ENCODE measurements at places on chromosomes 7 and 10.

- no peak for DNase-seq
Observed at GRCh38 chr7:104039363-104039762, 49.9 kb upstream of the RELN start.

DNA sequence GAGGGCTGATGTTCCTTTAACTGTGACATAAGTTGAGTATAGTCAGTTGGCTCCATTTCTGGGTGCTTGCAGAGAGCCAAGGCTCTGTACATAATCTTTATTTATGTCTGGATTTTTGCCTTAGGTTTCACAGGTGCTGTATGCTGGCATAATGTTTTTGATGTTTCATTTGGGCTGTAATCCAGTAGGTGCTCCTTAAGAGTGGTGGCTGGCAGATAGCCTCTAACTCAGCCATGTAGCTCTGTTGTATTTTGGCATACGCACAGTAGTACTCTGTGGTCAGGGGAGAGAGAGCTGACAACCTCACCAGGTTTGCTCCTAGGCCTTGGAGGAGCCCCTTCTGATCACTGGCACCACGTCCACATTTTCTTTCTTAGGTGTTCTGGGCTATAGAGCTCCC is 61.1 kb downstream of the RNF133 start:
- no peak for DNase-seq

DNA sequence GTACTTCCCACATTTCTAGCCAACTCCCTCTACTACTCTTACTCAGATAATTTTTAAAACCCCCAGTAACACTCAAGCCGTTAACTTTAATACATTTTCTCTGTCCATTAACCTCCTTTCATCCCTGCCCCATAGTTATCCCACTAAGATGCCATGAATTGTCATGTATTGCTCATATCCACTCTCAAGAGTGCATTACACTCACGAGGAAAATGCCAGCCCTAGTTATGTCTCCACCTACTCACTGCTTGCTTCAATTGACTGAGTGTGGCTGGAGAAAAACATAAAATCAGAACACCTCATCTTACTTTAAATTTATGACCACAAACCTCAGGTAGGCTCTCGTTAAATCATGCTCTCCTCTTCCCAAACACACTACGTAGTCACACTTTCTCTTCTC is 324.1 kb upstream of the NPSR1 start:
- no peak for DNase-seq

- no peak for DNase-seq
Observed at GRCh38 chr7:23462846-23463245, 7.4 kb downstream of the IGF2BP3 start.

DNA sequence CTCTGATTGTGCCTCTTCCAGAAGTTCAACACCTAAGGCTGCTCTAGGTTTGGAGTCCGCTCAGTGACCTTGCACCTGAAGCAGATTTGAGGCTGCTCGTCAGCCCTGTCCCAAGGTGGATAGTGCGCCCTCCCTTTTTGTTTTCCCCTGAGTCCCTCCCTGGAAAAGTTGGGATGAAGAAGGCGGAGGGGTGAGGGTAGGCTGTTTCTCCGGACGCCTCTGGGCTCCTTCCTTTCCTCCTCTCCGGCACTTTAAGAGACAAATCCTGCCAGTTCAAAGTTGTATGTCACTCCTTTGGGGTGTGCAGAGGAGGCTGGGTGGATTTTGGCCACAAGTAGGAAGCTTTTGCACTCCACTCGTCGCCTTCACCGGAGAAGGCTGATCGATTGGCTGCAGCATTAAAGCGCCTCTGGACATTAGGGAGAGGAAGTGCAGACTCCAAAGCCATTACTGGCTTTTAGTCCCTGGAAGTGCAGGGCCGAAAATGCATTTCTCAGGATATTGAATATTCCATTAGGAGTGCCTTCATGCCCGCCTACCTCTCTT is 81.9 kb upstream of the PRKG1 start:
- DNase-seq = no peak

DNA sequence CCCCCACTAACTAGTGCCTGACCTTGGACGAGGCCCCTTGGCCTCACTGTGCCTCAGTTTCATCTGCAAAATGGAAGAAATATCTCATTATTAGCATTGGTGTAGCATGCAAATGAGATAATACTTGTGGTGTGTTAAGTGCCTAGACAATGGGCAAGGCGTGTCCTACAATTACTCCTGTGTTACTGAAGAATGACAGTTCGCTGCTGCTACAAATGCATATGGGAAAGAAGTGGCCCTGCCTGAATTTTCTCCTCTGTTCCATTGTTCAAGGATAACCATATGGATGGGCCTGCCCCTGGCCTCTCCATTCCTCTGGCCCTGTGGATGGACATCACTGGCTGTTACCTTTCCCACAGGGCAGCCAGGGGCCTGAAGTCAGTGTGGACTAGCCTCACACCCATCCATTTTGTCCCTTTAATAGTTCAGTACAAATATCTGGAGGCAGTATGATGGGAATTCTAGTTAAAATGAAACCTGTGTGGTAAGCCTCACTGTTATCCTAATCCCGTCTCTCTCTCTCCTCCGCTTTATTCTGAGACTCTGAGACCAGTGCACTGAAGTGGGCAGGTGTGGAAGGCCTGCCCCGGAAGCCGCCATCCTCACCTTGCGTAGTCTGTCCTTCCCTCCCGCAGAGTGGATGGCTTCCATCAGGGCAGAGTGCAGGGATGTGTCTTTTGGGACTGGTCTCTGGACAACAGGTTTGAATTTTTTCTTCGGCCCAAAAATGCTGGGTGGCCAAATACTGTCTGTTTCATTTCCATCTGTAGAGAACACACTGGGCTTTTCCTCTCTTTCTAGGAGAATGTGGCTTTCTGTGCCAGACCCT is 244.6 kb upstream of the GRB10 start:
- no peak for DNase-seq

DNA sequence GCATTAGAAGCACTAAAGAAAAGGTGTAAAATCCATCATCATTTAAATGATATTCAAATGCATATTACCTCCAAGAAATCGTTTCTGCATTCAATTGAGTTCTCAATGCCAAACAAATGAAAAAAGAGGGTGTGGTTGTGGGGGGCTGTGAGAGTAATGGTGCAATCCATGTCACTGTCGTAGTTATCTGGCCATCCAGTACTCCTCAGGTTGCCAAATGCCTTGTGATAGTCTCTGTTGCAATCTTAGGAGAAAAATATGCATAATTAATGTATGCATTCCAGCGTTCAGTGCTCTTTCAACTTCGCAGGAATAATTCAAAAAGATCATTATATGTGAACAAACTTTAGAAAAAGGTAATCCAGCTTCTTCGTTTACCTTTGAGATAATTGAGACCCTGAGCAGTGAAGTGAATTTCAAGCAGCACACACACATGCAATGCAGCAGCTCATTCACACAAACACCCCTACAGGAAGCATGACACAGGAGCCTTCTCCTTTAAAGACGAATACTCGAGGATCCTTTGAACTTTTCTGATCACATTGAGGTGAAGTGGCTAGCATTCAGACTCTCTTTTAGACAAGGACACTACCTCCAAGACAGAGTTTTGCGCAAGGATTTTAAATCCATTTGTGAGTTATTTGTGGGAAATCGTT is 73.4 kb downstream of the OR13A1 start:
- DNase-seq = no peak

DNA sequence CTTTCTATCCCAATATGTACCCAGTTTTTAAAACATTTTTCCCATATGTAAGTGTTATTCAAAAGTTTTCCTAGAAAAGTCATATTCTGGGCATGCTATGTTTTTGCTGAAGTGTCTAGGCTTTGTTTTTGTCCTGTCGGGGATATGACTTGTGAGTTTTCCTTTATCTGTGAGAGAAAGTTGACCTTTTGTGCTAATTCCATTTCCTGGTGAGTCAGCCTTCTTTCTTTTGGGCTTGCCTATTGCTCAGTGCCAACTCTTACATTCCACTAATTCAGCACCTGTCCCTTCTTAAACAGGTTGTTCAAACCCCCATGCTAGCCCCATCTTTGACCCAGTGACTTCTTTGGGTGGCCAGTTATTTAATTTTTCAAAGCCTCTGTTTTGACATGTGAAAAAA is 146.2 kb downstream of the AHR start:
- DNase-seq = no peak

DNA sequence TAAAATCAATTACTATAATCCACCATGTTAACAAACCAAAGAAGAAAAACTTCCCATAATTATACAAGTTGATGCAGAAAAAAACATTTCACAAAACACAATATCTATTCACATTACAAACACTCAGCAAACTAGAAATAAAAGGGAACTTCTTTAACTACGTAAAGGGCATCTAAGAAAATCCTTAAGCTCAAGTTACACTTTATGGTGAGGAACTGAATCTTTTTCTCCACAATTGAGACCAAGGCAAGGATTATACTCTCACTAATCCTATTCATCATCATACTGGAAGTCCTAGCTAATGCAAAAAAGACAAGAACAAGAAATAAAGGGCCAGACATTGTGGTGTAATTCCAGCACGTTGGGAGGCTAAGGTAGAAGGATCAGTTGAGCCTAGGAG is 159.9 kb downstream of the ZNF365 start:
- DNase-seq = no peak

DNA sequence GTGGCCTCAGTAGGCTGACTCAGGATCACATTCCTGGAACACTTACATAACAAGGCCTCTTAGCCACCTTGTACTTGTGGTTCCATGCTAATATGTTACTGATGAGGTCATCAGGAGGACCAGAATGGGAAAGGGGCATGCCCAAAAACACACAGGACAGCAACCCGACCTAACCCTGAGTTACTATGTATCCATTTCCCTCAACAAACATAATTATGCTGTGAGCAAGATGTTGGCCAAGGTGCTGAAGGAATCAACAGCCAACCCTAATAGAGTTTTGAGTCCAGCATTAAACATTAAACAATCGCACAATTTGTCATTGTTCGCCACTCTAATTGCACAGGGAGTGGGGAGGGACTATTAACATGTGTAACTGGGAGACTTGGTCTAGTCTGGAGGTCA is 129.4 kb downstream of the PLPP4 start:
- DNase-seq = no peak

DNA sequence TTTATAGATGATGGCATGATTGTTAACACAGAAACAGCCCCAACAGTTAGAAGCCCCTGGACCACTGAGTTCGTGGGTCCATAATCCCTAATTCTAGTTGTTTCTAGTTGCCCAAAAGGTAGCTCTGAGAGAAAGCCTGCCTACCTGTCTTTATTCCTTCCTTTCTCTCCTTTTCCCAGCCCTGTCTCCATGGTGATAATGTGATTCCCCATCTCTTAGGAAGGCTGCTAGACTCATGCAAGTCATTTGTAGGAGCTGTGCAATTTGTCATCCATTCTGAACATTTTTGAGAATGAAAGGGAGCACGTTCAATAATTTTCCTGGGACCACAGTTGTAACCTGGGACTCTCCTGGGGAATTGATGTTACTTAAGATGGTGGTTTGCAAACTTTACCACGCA is 183.4 kb downstream of the EMX2 start:
- DNase-seq = no peak

- no peak for DNase-seq
Observed at GRCh38 chr7:77306231-77307067, 106.8 kb upstream of the FGL2 start.

DNA sequence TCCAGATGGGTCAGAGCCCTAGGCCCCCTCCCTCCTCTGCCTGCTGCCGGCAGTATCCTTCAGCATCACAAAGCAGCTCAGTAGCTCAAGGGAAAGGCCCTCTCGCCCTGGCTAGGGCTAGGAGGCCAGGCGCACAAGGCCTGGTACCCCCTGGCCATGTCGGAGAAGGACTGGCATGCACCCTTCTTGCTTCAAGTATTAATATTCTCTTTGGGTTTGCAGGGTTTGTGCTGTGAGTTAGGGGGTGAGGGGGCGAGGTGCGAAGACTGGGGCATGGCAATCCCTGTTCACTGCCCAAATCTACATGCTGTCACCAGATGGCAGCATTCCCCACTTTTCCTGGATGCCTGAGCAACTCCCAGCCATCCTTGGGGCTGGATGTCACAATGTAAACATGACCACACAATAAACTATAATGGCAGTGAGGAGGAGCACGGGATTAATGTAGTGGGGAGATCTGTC is 105.2 kb downstream of the NEURL1 start:
- no peak for DNase-seq

- DNase-seq = peak; percentile 55
Observed at GRCh38 chr10:128210215-128211063, 84.2 kb upstream of the MKI67 start.

DNA sequence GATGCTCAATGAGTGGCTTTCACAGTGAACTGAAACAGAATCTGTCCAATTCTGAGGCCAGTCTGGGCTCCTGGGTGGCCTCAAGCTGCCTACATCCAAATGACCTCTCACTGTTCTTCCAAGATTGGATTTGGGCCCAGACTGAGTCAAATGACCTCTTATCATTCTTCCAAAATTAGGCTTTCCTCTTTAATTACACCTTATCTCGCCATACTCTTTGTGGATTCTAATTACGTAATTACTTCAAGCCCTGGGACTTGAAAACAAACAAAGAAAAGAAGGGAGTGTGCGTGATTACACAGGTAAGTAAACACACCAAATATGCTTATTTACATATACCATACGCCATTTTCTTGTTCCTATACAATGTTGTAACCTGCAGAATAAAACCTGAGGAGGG is 18.8 kb downstream of the SORBS1 start:
- no peak for DNase-seq

- DNase-seq = peak; percentile 26
Observed at GRCh38 chr7:32942415-32943251, 14.6 kb upstream of the FKBP9 start.

- DNase-seq = no peak
Observed at GRCh38 chr10:845526-845925, 86.0 kb downstream of the LARP4B start.

DNA sequence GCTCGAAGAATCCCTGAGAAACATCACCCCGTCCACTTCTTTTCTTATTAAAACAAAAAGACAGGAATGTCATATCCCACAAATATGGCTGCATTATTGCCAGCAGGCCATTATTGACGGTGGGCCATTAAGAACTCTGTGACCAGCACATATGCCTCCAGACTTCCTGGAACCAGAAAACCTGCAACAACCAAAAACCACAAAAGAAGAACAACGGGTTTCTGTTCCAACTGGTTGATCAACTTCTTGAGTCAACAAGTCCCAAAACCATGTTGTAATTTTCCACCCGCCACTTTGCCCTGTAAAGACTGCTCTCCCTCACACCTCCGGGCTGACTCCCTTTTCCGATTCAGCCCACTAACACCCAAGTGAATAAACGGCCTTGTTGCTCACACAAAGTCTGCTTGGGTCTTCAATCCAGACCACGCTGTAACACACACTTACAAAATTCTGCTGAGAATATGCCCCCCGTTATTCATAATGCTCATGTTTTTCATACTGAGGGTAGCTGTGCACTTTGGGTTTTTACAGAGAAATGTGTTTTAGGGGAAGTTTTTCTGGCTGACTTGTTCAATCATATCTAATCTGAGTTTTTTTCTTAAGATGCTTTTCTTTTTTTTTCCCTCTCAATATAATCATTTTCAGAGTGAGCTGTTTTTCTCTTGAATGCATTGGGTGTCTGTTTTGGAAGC is 20.7 kb downstream of the ZNF107 start:
- DNase-seq = no peak

GRCh38 chr7:685540-685939 is 41.0 kb upstream of the DNAAF5 start:
- DNase-seq = no peak

DNA sequence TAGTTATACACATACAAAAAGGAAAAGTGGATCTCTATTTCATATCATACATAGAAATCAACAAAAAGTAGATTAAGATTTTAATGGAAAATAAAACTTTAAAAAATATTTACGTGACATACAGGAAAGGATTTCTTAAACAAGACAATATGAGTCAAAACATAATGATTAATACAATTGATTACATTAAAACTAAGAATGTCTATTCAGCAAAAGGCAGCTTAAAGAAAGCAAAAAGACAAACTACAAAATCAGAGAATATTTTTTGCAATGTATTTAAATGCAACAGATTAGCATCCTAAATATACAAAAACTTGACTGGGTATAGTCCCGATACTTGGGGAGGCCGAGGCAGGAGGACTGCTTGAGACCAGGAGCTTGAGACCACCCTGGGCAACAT is 50.5 kb downstream of the VAX1 start:
- no peak for DNase-seq

Measured in activated CD4-positive, alpha-beta T cell treated with anti-CD3 and anti-CD28 coated beads, Interleukin-2, amount 50 U/mL, for 24 hours (primary cell).